ENCODE measurements at places on chromosomes 3 and 15.
A peak's percentile ranks its signal among the peaks of the same experiment; 100 is the strongest.

GRCh38 chr3:161251716-161252115, 30.6 kb downstream of the NMD3 start:
- DNase-seq: no peak

DNA sequence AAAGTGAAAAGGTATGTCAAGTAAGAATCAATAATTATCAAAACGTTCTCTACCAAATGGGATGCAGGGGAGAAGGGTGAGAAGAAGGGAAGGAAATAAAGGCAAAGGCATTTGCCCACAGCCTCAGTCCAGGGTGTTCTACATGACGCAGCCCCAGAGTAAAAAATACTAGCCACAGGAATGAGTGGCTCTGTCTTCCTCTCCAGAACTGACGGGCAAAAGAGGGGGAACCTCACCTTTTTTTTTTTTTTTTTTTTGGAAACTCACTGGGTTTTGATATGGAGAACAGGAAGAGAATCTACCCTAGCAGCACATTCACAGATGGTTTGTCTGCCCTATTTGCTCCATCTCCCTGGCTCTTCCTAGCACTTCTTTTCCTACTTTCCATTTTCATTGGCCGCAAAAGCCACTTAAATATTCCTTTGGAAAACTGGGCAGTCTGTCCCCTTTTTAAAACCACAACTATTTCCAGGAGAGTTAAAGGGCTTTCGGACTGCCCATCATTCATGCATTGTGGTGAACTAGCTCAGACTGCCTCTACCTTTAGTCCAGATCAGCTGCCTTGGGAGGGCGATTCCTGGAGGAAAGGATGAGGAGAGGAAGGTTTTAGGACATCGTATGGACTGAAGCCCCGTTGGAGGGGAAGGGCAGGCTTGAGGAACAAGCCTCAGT, 28.2 kb downstream of the B3GNT5 start:
- DNase-seq: no peak

DNA sequence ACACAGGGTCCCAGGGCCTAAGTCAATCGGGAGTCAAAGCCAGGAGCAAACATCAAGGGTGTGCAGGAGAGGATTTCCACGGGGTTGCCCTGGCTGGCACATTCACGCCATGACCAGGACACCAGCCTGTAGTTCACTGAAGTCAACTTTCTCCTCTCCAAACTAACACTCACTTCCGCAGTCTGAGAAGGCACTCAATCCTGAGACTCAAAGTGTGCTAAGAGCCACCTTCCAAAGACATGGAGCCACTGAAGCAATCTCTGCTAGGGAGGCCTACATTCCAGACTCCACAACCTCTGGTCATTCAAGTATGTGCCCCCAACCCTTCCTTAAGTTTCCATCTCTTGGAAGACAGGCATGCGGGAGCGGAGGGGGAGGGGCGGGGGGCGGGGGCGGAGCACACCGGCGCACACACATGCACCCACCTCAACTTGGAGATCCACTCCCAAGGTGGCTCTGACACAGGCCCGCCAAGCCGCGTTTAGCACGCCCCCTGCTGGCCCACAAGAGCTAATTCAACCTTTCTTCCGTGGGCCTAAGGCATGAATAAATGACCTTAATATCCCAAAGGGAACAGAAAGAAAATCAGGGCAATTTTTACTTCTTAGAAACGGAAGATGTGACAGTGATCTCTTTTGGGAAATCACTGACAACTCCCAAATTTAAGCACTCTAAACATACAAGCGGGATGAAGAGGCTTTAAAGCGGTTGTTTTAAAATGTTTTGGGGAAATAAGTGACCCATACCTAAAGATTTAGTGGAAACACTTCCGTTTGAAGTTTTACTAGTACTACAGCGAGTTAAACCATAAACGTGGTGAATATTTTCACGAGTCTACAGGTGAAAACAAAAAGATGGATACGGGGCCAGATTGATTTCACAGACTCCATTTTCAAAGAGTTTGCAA, 162.5 kb upstream of the CHRNA7 start:
- no peak for DNase-seq

- DNase-seq: peak; percentile 84
Measured at GRCh38 chr3:185936814-185937688, 763 bp downstream of the TRA2B start.

DNA sequence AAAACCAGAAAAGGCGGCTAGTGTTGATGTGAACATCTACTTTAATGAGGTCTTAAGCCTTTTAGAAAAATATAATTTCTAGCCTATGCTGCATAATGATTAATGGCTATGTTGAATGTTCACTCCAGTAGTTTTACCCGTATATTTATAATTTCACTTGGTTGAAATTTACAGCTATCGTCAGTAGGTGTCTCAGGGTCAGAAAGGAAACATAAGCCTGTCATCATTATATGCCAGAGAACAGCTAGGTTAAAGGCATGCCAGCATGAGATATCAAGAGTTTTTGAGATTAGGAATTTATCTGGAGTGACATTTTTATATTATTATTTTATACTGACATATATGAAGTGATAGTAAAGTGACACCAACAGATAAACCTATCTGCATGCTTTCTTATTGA, 904.1 kb downstream of the OTOL1 start:
- DNase-seq: no peak

DNA sequence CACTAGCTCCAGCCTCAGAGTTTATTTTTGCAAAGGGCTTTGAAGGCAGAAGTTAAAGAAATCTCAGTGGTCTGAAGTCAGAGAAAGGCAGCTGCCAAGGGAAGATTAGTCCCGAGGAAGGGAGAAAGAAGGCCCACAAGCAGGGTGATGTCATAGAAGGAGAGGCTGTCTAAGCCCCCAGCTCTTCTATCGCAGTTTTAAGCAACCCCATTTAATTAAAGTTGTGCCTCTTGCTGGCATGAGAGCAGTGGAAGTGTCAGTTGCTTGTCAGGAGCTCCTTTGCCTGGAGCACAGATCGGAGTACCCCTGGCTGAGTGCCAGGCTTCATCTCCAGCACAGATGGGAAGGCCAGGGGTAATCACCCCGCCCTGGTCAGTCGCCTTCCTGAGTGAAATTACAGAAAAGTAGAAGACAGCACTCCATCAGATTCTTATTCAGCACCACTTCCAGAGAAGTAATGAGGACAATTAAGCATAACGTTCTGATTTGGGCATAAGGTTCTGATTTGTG, 530.7 kb downstream of the EPHB1 start:
- no peak for DNase-seq

- no peak for DNase-seq
Measured at GRCh38 chr15:78059110-78059839, 18.2 kb downstream of the TBC1D2B start.

DNA sequence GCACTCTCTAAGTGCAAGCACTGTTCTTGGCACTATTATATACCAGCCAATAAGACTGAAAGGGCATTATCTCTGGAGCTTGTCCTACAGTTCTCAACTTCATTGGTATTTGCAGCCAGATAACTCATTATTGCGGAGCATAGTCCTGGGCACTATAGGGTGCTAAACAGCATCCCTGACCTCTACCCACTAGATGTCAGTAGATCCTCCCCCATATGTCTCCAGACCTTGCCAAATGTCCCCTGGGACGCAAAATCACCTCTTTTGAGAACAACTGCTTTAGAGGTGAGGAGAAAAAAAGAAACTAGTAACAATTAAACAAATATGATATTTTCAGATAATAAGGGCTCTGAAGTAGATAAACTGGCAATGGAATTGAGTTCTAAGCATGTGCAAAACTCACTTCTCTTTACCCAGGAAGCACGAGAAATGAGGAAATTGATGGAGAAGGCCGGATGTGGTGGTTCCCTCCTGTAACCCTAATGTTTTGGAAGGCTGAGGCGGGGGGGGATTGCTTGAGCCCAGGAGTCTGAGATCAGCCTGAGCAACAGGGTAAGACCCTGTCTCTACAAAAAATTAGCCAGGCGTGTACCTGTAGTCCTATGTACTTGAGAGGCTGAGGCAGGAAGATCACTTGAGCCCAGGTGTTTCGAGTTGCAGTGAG, 61.4 kb downstream of the FRMD4B start:
- DNase-seq: no peak

DNA sequence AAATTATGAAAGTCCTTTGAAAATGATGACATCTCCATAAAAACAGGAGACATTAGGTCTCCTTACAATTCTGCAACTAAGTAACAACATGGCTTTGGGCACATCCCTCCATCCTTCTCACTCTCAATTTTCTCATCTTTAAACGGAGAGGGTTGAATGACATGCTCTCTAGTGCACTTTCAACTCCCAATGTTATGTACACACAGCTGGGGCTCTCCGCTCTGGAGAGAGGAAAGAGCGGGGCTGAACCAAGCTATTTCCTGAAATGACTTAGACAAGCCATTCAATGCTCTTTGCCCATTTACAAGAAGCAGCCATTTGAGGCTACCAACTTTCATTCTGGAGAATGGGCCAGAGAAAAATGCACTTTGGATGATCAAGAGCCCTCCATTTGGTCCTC, 144.2 kb upstream of the BNIP2 start:
- no peak for DNase-seq

GRCh38 chr15:48304398-48304797, 26.8 kb upstream of the DUT start:
- DNase-seq: no peak

- no peak for DNase-seq
Measured at GRCh38 chr3:85258326-85258725, 299.5 kb downstream of the CADM2 start.

- DNase-seq: no peak
Measured at GRCh38 chr3:43582866-43583265, 38.9 kb downstream of the ANO10 start.

- no peak for DNase-seq
Measured at GRCh38 chr15:101059381-101060341, 140.5 kb downstream of the LRRK1 start.

DNA sequence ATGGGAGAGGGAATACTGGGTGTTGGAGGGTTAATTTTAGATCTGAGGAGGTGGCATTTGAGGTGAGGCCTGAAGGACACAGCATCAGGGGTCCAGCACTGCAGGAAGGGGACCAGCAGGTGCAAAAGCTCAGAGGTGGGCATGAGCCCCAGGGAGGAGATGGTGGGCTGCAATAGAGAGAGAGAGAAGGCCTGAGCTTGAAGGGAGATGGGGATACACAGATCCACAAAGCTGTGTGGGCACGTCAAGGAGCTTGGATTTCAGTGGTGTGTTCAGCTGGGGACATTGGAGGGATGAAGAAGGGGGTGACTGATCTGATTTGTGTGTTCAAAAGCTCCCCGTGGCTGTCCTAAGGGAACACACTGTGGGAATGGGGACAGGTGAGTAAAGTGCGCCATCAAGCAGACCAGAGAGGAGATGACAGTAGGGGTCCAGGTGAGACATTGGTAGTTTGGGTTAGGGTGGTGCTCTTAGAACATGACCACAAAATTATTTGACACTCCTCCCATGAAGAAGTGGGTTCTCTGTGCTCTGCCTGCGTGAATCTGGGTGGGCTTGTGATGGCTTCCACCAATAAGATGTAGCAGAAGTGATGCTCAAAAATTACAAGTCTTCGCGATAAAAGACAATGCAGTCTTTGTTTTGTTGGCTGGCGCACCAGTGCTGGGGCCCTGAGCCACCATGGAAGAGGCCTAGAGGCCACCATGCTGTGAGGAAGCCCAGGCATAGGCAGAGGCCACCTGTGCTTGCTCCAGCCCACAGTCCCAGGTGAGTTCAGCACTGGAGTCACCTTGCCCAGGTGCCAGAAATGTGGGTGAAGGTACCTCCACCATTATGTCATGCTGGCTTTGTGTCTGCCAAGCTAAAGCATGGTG, 1.9 kb upstream of the WNT7A start:
- DNase-seq: no peak

GRCh38 chr15:78088773-78089080, 3.6 kb upstream of the SH2D7 start:
- no peak for DNase-seq

GRCh38 chr3:30581067-30581585, 25.3 kb upstream of the TGFBR2 start:
- no peak for DNase-seq

- DNase-seq: no peak
Measured at GRCh38 chr3:85539232-85539631, 580.4 kb downstream of the CADM2 start.

DNA sequence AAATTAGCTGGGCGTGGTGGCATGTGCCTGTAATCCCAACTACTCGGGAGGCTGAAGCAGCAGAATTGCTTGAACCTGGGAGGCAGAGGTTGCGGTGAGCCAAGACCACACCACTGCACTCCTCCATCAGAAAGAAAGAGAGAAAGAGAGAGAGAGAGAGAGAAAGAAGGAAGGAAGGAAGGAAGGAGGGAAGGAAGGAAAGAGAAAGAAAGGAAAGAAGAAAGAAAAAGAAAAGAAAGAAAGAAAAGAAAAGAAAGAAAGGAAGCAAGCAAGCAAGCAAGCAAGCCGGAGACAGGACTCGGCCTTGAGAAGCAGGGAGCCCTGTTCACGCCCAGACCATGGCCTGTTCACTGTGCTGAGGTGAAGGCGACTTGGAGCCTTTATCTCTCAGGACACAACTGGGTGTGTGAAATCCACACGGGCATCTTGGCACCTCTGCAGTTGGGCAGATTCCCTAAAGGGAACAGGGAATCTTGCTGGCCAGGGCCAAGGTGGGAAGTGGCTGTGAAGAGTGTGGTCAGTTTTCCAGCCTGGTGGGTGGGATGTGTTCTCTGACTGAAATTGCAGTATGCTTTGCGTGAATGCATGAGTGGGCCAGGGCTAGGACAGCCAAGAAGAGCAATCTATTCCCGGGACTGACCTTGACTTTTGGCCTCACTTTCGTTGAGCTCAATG, 90.3 kb downstream of the CORO2B start:
- DNase-seq: no peak

DNA sequence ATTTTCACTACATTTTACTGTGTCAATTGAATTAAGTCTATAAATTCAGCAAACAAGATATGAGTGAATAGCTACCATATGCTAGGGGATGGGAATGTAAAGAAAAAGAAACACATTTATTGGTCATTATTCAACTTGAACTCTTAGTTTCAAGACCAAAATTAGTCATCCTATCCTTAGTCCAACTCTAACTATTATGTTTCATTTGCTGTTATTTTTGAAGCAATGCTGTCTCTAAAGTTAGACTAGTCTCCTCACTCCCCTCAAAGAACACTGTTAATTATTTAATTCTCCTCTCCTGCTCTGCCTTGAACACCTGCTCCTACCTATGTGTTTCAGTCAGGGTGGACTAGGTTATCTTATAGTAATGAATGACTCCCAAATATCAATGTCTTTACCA, 920.9 kb downstream of the TUSC7 start:
- no peak for DNase-seq

DNA sequence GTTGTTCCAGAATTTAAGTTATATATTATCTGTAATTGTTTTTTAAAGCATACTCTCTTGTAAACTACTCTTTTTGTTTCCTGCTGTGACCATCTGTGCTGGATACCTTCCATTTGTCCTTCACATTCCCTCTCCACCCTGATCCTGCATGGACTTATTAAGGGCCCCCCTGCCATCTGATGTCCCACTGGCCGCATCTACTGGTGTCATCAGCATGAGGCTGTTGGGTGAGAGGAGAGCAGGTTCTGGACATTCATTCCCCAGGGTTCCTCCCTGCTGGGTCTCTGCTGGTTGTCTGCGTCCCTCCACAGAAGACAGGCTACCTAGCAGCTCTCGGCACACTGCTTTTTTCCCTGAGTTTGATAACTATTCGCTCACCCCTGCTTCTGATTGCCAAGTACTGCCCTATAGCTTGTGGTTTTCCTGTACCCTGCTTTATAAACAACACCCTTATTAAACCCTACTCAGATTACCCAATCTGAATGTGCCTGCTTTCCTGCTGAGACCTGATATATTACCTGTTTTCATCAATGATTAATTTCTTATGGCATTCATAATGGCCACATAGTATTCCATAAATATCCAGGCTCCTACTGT, 7.7 kb downstream of the CMTM8 start:
- no peak for DNase-seq
